ENCODE measurements at places on chromosomes 4 and X. TPM values are rescaled to one million over a fixed set of nuclear protein-coding genes. Genes with fewer than 3 reads are reported as not detected.

NOP14 gene
- total RNA-seq = 21.4 TPM

NDUFC1 gene
- total RNA-seq = 43.6 TPM

RLIM gene
- total RNA-seq = 52.1 TPM

DAPP1 gene
- total RNA-seq = not detected

HSFX3 gene
- not detected for total RNA-seq

MAGEB1 gene
- not detected for total RNA-seq

TLR7 gene
- not detected for total RNA-seq

DCX gene
- under 0.01 TPM for total RNA-seq

CT47B1 gene
- not detected for total RNA-seq

CCKAR gene
- not detected for total RNA-seq

GPRASP1 gene
- total RNA-seq = 1.8 TPM

CYLC1 gene
- not detected for total RNA-seq

DGAT2L6 gene
- total RNA-seq = not detected

FAM53A gene
- 0.65 TPM for total RNA-seq

RAB41 gene
- not detected for total RNA-seq

CXorf65 gene
- total RNA-seq = not detected

CPZ gene
- total RNA-seq = not detected

PRDX4 gene
- total RNA-seq = 145 TPM

CPLX1 gene
- total RNA-seq = 0.09 TPM

C4orf54 gene
- total RNA-seq = under 0.01 TPM

ARR3 gene
- total RNA-seq = not detected

PCDH7 gene
- total RNA-seq = 0.11 TPM

SERTM2 gene
- not detected for total RNA-seq

HPGDS gene
- total RNA-seq = not detected

TMEM255A gene
- total RNA-seq = not detected

SPIN2A gene
- 0.17 TPM for total RNA-seq

MAGEE2 gene
- not detected for total RNA-seq

NR3C2 gene
- total RNA-seq = 7.6 TPM

P2RY4 gene
- 0.09 TPM for total RNA-seq

PRIMPOL gene
- total RNA-seq = 8.2 TPM

Data from dermis lymphatic vessel endothelial cell (primary cell).